ENCODE measurements at places on chromosomes 16 and 17.

DNA sequence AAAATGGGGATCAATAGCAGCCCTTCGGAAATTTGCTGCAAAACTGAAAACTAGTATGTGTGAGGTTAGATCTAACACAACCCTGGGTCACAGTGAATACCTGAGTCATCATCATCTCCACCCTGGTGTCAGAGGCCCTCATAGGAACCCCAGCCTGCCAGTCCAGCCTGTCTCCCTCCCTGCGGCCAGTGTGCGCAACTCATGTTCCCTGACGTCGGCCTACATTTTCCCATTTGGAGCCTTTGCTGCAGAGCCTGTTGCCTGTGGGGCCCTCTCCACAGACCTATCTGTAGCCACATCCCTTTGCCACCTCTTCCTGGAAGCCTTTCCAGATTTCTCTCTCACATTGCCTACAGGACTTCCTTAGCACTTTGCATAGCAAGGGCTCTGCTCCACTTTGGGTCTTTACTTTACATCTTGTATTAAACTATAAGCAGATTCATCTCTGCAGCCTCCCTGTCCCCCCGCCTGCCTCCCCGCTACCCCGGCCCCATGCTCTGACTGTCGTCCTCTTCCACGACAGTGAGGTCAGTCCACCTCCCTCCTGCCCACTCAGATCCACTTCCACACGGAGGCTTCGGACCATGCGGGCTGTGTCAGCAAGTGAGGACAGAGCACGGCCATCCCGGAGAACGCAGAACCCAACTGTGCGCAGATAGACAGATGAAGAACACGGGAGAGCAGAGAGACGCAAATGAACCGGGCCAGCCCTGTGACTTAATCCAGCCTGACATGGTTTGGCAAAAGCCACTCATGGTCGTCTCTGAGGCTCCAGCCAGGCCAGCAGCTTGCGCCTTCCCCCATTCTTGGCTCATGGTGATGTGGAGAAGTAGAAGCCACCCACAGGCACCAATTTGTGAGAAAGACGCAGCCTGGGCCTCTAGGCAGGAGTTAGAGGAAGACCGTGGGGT, 31.0 kb downstream of the NGFR start:
- no peak for DNase-seq

DNA sequence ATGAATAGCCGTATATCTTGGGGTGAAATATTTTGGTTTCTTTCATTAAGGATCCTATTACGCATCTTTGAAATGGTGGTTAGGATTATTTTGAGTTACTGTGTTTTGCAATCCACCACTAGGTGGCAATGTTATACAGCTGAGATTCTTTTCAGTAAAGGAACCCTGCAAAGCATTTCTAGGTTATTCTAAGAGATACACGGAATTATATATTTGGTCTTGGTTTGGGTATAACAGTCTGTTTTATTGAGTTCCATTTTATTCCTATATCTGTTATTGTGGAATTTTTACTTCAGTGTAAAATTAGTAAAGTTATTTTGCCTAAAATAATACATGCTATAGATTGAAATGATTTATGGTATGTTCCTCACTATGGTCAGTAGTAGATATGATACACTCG, 62.9 kb upstream of the CPHXL start:
- no peak for DNase-seq

- DNase-seq, result no peak
These were observed at the start of gene IL32 for GRCh38 chr16:3065069-3065741. Gene IL32 (plus strand): TSS chr16:3065640. CDS start chr16:3065812, 172 bp downstream.

DNA sequence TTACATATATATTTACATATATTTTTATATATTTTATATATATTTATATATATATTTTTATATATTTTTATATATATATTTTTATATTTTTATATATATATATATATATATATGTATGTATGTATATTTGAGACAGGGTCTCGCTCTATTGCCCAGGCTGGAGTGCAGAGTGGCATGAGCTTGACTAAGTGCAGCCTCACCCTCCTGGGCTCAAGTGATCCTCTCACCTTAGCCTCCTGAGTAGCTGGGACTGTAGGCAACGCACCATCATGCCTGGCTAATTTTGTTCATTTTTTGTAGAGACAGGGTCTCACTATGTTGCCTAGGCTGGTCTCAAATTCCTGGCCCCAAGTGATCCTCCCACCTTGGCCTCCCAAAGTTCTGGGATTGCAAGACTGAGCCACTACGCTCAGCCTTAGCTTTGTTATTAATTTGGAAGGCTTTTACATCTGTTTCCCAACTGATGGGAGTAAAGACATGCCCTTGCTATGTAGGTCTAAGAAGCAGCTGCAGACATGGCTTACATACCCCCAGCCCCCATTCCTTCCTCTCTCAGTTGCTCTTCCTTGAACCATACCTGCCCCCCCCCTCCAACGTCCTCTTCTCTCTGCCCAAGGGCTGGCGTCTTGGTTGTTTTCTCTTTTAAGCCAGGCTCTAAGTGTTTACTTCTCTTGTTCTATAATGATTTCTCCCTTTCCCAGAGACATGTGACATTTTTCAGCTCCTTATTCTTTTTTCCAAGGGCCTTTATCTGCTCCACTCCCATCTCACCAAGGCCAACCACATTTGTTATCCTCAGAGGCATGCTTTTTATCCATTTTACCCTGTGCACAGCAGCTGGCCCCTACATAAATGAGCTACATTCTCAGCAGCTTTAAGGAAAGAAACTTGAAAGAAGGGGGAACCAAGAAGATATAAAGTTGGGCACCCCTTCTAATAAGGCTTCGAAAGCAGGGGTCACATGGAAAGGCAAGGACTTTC, 64.2 kb upstream of the ATF7IP2 start:
- DNase-seq, result no peak

DNA sequence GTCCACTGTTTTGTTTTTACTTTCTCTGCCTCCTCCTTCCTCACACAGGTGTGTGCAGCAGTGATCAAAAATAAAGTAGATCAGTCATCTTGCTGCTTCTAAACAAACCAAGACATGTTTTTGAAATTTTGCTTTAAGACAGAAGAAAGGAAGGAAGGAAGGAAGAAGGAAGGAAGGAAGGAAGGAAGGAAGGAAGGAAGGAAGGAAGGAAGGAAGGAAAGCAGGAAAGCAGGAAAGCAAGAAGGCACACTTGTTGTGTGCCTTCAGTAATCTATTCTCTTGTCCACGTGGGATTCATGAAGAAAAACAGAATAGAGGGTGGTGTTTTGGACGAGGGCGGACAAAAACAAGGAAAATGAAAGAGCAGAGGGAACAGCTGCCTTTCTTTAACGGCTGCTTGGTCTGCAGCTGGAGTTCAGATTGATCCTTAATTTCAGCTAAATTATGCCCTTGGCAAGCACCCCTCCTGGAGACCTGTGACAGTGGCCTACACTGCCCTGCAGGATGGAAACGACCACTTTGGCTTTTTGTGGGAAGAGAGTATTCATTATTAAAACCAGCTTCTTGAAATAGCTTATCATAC, 188.5 kb upstream of the IRX3 start:
- no peak for DNase-seq

DNA sequence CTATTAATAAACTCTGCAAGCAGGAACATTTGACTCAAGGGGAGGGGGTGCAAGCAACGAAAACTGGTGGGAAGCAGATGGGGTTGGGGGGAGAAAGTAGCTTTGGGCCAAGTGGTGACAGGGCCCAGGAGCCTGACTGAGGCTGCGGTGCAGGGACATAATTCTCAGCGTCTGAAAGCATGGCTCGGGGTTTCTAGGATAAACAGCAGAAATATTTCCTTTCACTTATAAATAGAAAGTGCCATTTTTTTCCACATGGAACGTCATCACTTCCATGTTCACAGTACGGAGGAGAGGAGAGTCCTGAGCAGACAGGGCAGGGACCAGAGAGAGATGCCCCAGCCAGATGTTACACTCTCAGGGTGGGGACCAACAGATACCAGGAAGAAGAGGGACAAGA, 197.1 kb downstream of the ZFHX3 start:
- DNase-seq, result no peak

GRCh38 chr16:50800074-50800473, 58.2 kb downstream of the CYLD start:
- no peak for DNase-seq

- DNase-seq, result no peak
These were observed 31.4 kb downstream of the ANKRD11 start for GRCh38 chr16:89458967-89459366.

- DNase-seq, result no peak
These were observed 117.6 kb downstream of the USP31 start for GRCh38 chr16:23031508-23032098.

GRCh38 chr16:50781043-50781442, 39.2 kb downstream of the CYLD start:
- no peak for DNase-seq

- no peak for DNase-seq
These were observed 445.7 kb downstream of the TOX3 start for GRCh38 chr16:52101246-52101645.

DNA sequence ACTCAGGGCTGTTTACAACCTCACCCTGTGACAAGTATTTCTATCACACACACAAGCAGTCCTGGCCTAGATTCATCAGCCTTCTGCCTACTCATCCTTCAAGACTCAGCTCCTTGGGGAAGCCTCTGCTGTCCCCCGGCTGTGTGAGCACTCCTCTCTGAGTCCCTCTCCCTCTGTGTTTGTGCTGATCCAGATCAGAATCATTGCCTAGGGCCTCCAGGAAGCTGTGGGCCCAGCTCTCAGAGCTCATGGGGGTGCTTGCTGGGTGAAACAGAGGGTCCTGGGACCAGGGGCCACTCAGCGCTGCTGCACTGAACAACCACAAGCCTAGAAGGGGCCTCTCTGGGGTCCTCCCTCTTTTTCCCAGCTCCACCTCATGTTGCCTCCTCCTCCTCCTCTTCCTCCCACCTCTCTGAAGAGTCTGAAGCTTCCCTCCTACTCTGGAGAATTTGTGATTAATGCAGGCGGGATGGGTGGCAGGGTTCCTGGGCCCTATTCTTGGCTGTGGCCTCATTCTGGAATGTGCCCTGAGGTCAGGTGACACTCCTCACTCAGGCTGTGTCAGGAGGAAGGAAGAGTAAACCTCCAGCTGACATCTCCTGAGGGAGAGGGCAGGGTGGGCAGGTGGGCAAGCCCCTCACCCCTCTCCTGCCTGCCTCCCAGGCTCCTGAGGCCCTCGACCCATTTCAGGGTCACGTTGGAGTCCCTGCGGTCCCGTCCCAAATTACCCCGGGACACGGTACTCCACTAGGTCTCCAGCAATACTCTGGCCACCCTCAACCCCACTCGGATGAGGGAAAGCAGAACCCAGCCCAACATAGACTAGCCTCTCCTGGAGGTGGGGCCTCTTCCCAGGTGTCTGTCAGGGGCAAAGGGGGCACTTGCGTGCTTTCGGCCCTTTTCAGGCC, 10.1 kb downstream of the WFIKKN2 start:
- no peak for DNase-seq

GRCh38 chr17:65334406-65334805, 197.2 kb downstream of the RGS9 start:
- DNase-seq, result no peak

DNA sequence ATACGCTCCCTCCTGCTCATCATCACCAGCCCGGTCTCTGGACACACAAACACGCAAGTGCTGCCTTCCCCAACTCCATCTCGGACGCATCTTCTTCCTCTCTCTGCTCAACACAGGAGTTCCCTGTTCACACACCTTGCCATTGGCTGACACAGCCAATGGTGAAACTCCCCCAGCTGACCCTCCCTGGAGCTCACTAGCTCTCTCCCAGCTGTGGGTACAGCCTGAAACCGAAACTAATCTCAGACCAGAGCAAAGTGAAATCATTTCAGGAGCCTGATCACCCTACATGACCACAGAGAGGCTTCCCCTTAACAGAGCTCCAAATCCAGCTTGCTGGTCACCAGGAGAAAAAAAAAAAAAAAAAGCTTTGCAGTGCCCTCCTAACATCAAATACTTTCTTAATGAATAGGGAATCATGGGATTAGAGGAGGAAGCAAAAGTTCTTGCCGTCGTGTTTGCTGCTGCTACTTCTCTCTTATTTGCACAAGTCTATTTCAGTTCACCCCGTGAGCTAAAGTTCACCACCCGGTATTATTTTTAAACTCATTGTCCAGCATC, 8.3 kb downstream of the CUEDC1 start:
- no peak for DNase-seq

GRCh38 chr16:30535777-30536190, 1.1 kb upstream of the ZNF747 start:
- DNase-seq, result no peak

DNA sequence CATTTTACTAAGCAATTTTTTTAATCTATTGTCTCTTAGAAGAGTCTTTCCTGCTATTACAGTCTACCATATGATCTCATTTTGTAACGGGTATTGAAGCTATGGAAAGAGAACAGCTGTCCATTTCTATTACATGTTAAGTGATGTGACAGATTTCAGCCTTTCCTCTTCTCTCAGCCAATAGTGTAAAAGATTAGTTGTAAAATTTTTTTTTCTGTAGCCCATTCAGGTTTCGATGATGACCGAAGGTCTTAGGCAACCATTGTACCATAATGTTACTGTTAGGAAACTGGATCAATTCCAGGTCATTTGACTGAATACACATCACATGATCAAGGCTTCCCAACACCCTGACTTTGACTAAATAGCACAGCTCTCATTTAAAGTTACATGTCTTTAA, 147.6 kb upstream of the HLF start:
- DNase-seq, result no peak

- DNase-seq, result no peak
These were observed 40.2 kb downstream of the HS3ST3B1 start for GRCh38 chr17:14340857-14341754.

DNA sequence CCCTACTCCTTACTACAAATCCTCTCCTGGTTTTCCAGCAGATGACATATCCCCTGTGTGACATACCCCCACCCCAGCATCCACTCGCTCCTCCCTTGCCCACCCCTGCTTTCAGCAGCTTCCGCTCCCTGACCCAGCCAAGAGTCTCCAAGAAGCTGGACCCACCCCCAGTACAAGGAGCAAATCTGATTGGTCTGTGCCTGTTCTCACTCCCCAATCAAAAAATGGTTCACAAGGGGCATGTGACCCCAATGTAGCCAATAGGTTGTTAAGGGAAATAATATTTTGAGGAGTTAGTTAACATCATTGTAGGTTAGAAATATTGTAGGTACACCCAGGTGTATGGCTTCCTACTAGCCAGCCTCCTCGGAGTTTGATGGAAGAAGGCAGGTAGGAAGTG, 70.1 kb downstream of the GP2 start:
- DNase-seq, result no peak

- DNase-seq, result no peak
These were observed 22.1 kb downstream of the SLC7A6 start for GRCh38 chr16:68286153-68287074.

- DNase-seq, result no peak
These were observed 140.4 kb downstream of the SHISA9 start for GRCh38 chr16:13041646-13042290.

DNA sequence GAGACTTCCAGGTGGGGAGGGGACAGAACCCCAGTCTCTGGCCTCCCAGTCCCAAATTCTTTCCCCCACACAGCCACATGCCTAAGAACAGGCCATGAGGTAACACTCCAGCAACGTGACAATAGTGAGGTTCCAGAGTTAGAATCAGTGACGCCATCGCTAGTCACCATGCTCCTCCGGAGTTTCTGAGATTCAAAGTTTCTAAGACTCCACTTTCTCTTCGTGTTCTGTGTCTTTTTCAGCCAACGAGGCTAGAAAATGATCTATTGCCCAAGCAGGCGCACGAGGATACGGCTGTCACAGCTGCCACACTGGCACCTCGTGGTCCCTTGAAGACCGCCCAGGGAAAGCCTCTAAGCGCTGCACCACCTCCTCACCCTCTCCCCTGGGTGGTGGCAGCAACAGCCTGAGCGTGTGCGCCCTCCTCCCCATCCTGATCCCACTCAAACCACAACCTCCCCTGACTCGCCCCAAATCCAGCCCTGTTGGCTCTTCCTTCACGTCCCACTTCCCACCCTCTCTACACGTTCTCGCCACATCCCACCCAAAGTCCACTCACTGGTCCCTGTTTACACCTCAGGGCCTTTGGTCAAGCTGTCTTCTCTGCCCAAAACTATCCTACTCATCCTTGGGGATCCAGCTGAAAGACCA, 1.0 kb downstream of the MCRIP1 start:
- DNase-seq, result no peak
